C1 segment of cervical spinal cord (tissue), 14 donors: ENCODE measurements at places on chromosomes 5 and 9.

- DNase-seq, result no peak
These were observed 4.8 kb downstream of the ADAMTS2 start for GRCh38 chr5:179340465-179340864.

DNA sequence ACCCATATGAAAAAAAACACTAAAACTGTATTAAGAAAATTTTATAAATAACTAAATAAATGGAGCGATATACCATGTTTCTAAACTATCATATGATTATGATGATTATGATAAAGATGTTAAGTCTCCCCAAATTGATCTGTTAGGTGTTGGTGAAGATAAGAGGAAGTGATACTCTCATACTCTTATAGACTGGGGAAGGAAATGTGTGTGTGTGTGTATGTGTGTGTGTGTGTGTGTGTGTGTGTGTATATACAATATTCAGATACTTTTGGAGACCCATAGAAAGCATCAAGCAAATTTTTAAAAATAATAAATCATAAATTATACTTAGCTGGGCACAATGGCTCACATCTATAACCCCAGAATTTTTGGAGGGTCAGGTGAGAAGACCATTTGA is 62.9 kb downstream of the TMEM232 start:
- DNase-seq, result no peak

DNA sequence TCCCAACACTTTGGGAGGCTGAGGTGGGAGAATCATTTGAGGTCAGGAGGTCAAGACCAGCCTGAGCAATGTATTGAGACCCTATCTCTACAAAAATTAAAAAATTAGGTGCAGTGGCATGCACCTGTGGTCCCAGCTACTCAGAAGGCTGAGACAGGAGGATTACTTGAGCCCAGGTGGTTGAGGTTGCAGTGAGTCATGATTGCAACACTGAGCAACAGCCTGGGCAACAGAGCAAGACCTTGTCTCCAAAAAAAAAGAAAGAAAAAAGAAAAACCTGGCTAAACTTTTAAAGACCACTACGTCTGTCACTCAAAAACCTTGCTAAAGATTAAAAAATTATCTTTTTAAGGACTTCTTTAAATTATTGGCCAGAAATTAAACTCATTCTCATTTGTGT is 59.8 kb upstream of the ABCA1 start:
- DNase-seq, result no peak

- DNase-seq, result no peak
These were observed 810.6 kb downstream of the TLE4 start for GRCh38 chr9:80382211-80382891.

- DNase-seq, result no peak
These were observed 65.8 kb downstream of the RAD23B start for GRCh38 chr9:107348836-107349235.

GRCh38 chr5:74334762-74335384 is 305.7 kb downstream of the ENC1 start:
- no peak for DNase-seq

GRCh38 chr9:96777426-96777864 is 442 bp downstream of the ZNF510 start:
- no peak for DNase-seq

DNA sequence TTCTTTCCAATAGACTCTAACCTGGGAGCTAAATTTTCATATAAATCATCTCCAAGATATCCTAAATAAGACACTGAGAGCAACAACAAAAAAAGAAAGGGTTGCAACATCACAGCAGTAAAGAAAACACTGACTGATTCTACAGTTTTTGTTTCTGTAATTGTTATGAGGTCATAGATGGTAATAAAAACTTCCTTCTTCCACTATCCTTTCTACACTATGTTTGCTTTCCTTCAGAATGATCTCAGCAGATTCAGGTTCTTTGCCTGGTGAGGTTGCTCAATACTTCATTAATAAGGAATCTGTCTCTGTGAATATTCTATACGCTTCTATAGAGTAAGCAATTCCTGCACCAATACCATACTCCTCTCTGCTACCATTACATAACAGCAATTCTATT is 835.6 kb upstream of the GRAMD2B start:
- DNase-seq, result no peak

DNA sequence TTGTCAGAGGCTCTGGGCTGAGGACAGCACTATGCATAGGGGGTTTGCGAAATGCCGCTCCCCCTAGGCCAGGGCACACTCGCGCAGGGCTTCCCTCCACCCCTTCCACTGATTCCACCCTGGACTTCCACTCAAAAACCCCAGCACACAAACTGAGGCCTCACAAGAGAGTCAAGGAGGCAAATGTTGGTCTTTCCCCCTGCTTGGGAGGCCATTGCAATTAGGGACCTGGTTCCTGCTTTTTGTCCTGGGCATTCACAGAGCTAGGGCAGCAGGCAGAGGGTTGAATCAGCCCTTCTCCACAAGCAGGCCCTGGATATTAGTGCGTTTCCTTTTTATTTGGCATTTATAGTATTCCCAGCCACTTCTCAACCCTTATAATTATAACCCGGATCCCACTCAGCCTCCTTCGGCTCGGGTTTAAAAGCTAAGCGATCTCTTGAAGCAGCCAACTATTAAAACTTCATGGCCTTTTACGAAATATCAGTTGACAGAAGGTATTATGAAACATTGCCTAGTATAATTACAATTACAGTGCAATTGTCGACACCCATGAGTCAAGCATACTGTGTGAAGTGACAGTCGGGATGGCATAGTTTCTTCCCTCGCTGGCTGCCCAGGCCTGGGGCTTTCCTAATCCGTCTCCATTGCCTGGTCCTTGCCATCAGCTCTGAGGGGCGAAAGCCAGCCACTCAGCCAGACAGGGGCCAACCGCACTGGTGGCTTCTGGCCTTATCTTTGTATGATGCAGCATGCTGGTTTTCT is 285.5 kb upstream of the MAP3K1 start:
- no peak for DNase-seq

DNA sequence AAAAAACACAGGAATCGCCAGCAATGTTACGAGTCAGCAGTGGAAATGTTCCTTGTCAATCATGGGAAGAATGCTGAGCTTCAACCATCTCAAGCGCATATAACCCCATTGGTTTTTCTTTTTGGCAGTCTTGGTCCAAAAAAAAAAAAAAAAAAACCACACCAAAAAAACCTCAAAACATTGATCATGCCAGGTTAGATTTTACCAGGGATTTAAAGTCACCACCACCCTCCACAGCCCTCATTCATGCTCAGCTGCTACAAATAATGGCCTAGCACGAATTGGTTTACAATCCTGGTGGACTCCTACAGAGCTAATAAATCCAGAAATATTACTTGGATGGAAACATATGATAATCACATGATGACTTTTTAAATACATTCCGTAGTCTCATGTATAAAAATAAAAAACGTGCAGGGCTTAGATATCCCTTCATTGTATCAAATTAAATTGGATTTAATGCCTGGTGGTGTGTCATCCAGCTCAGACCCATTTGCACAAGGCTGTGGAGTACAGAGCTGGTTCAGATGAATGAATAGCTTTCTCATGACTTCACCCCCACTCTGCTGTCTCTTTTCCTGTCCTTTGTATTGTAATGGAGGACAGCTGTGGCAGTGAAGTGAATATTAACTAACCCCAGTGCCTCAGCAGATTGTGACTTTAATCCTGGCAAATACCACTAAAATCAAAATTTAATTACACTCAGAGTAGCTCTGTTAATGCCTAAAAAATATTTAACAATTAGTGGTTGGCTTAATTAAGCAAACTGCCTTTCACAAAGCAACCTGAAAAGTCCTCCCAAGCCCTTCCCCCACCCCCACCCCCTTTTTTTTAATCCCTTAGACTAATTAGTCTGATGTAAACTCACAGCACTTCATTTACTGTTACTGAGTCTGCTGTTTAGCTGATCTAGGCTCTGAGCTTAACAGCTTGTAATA is 626.5 kb upstream of the ZNF608 start:
- no peak for DNase-seq

GRCh38 chr5:36403632-36404311 is 102.1 kb upstream of the RANBP3L start:
- DNase-seq, result no peak

DNA sequence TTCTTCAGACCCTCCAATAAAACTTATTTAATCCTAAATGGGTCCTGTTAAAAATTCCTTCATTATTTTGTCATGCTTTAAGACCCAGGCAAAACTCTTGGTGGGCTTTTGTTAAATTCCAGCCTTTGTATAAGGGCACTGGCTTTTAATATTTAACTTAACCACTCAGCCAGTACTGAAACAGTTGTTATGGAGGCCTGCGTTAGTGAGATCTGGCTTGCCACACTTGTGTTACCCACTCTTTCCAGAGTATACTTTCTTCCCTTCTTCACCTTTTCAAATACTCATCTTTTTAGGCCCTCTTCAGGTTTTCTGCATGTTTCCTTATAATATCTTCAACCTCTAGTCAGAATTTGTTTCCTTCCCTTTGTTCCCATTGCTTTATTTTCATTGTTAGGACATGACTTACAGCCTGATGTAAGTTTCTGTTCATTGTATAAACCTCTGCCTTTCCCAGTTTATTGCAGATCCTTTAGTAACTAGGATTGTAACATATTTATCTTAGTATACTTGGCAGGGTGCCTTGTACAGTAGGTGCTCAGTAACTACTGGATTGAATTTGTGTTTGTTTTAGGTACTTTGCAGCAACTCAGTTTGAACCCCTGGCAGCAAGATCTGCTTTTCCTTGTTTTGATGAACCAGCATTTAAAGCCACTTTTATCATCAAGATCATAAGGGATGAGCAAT is 48.8 kb downstream of the LNPEP start:
- no peak for DNase-seq

DNA sequence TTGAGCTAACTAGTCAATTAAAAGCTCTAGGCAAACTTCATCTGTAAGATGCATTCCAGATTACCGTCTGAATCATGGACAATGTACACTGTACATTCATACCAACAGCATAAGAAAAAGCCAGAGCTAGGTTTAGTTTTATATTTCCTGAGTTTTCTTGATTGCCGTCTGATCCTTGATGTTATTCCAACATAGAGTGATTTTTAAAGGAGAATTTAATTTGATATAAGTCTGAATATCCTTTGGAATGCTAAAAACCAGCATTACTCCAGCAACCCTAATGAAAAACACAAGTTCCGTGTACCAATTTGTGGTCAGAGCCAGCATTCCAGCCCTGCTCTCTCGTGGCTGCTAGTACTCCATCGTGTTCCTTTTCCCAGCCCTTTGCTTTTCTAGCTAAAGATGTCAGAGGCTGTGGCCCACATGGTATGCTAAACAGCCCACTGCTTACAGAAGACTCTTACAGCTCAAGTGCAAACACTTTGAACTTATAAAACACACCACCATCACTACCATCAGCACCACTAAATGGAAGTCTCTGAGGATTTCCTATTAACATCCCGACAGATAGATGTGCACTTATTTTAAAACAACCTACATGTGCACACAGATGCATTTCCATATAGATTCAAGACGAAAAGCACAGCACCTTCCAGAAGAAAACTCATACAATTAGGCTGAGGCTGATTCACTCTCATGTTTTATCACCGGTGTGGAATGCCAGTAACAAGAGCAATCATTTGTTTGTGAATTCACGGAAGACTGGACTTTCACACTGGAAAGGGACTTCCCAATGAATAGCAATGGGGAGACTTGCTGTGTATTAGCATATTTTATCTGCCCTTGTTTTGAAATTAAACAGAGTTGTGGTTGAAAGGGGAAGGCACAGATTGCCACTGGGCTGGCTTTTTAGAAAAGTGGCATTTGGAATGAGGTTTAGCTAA is 246.9 kb upstream of the GAS1 start:
- no peak for DNase-seq

DNA sequence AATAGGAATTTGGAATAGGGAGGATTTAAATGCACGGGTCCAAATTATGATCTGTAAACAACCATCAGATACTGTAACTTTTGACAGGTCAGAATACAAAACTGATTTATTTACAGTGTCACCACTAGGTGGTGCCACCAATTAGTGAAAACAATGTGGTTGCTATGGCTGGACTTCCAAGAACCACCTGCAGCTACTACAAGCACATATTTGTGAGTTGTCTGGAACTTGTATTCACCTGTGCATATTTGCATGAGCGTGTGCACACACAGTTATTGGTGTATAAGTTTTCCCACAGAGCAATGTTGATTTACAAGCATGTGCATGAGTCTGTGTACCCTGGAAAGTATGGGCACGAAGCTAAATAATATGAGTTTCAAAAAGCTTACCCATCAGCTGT is 3.0 kb upstream of the HRCT1 start:
- no peak for DNase-seq
